Stimulated activated CD4-positive, alpha-beta T cell treated with anti-CD3 and anti-CD28 coated beads, Interleukin-1b, Interleukin-23, amount 100 ng/mL, for 1 hour (primary cell): ENCODE measurements at places on chromosomes 1 and 21.

- DNase-seq, result no peak
Measured at GRCh38 chr1:20233394-20233793, 47.1 kb upstream of the PLA2G2C start.

DNA sequence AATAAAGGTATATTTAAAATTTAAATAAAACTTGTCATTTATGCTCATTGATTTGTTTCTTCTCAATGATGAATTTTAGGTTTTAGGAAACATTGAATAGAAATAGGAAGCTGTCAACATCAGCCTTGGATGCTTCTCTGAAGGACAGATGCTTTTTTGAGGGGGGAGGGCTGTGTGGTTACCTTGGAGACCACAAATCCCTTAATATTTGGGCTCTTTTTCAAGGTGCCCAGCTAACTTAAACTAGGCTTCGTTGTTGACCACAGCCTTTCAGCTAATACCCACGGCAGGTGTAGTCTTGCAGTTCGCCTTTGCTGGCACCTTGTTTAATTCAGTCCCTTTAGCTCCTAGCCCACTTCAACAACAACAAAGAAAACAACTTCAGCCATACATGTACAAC is 22.5 kb downstream of the TENT5C start:
- DNase-seq, result no peak

GRCh38 chr1:227948493-227949260 is 945 bp upstream of the WNT9A start:
- DNase-seq, result no peak

GRCh38 chr1:81811757-81812371 is 11.1 kb downstream of the ADGRL2 start:
- no peak for DNase-seq

DNA sequence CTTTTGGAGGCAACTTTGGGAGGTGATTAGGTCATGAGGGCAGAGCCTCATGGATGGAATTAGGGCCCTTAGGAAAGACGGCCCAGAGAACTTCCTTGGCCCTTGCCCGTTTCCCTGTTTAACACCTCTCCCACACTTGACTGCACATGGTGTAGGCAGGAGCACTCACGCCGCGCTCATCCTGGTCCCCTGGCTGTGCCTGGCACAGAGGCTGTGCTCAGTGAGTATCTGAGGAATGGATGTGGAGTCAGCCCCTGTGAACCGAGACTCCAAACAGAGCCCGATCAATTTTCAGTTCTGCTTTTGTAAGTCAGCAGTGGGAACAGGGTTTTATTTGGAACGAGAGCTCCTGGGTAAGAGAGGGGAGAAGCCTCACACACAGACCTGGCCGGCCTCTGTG is 29.8 kb upstream of the ETV3 start:
- no peak for DNase-seq

- no peak for DNase-seq
Measured at GRCh38 chr1:182235952-182236650, 155.5 kb downstream of the GLUL start.

- DNase-seq, result no peak
Measured at GRCh38 chr1:82542766-82543165, 742.0 kb downstream of the ADGRL2 start.

- no peak for DNase-seq
Measured at GRCh38 chr1:39567302-39567701, 9.3 kb downstream of the PABPC4 start.

DNA sequence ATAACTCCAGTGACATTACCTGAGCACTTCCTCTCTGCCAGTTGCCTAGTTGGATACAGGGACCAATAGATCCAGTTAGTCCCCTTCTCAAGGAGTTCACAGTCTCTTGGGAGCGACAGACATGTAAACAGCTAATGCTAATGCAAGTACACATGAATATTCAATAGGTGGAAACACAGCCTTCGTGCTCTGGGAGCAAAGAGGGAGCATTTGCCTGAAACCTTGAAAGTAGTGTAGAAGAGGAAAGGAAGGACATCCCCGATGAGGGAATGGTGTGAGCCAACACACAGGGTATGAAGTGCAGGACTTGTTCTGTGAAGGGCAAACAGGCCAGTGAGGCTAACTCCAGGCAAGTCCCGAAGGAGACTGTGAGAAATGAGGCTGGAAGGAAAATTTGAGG is 3.8 kb upstream of the TMEM222 start:
- no peak for DNase-seq

GRCh38 chr1:203017692-203018091 is 8.6 kb upstream of the PPFIA4 start:
- DNase-seq, result no peak

GRCh38 chr1:62398377-62398776 is 38.5 kb upstream of the USP1 start:
- DNase-seq, result no peak

GRCh38 chr1:10597492-10598388 is 123.0 kb downstream of the PEX14 start:
- DNase-seq, result no peak

GRCh38 chr1:167492481-167492910 is 25.8 kb downstream of the CD247 start:
- no peak for DNase-seq

- no peak for DNase-seq
Measured at GRCh38 chr1:119713749-119714456, 2.2 kb downstream of the PHGDH start.
